A549 treated with DMSO at 1 μM for 4 hours (cell line): ENCODE measurements at places on chromosomes 2 and 18. TPM values are rescaled to one million over a fixed set of nuclear protein-coding genes. Genes with fewer than 3 reads are reported as not detected.

The RGPD4 gene
- 0.02 to 0.08 TPM (median 0.05 TPM) in 4 of 5 replicates, not detected in the other for total RNA-seq

The GRB14 gene
- total RNA-seq = 3.1 to 7.6 TPM (median 5.6 TPM) in 5 replicates

The WNT10A gene
- 0.11 TPM in 1 of 5 replicates, not detected in the others for total RNA-seq

The NEMP2 gene
- 5.7 to 8.5 TPM (median 7.3 TPM) in 5 replicates for total RNA-seq

The SPRED2 gene
- 28.5 to 37.7 TPM (median 34.3 TPM) in 5 replicates for total RNA-seq

The VAMP5 gene
- 0.15 TPM in 1 of 5 replicates, not detected in the others for total RNA-seq

The SLC20A1 gene
- 128 to 148 TPM (median 141 TPM) in 5 replicates for total RNA-seq

The IL18R1 gene
- total RNA-seq = 0.47 to 1.4 TPM (median 0.95 TPM) in 5 replicates

The ATP8B1 gene
- 9.9 to 13.9 TPM (median 10.6 TPM) in 5 replicates for total RNA-seq

The TGIF1 gene
- 126 to 170 TPM (median 162 TPM) in 5 replicates for total RNA-seq

The CXCR1 gene
- total RNA-seq = not detected in 5 replicates

The GPR55 gene
- total RNA-seq = 0.04 TPM in 1 of 5 replicates, not detected in the others

The ZNF521 gene
- total RNA-seq = not detected in 5 replicates

The ST8SIA5 gene
- 0.02 TPM in 1 of 5 replicates, not detected in the others for total RNA-seq

The TBR1 gene
- total RNA-seq = 0.01 to 0.11 TPM (median 0.08 TPM) in 3 of 5 replicates, not detected in the others

The ASXL2 gene
- 12.7 to 20.0 TPM (median 18.0 TPM) in 5 replicates for total RNA-seq

The LHCGR gene
- total RNA-seq = not detected in 5 replicates

The PAX8 gene
- 0.55 to 1.5 TPM (median 0.63 TPM) in 5 replicates for total RNA-seq

The MARCHF4 gene
- total RNA-seq = 58.8 to 70.6 TPM (median 63.7 TPM) in 5 replicates
